LNCaP clone FGC (cell line): ENCODE measurements at places on chromosomes 12 and 14.

- DNase-seq: no peak
These were observed 105.8 kb downstream of the BMP4 start for GRCh38 chr14:53850714-53851296.

DNA sequence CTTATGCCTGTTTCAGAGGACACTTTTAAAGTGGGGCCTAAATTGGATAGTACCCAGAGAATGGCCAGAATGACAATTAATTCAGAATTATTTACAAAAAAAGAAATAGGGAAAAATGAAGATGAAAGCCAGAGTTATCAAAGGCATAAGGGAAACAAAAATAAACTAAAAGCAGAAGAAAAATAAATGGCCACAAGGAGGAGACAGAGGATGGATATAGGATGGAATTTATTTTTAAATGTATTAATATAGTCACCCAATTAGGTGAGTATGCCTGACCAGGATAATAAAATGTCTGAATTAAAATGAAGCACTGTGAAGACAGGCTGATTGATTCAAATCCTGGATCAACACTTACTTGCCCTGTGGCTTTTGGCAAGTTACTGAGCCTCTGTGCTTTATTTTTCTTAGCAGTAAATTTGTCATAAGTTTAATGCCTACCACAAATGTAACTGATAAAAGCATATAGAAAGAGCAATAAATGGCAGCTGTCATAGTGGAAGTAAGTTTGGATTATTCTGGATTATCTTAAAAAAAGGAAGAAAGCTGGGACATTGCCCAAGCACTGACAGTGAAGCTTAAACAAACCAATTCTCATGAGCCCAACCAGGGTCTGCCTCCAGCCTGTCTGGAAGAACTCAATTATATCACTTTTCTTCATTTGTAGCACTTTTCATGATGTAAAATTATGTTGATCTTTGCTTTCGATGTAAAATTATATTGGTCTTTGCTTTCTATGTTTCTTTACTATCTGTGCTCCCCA is 3.5 kb downstream of the CLEC9A start:
- DNase-seq: no peak

DNA sequence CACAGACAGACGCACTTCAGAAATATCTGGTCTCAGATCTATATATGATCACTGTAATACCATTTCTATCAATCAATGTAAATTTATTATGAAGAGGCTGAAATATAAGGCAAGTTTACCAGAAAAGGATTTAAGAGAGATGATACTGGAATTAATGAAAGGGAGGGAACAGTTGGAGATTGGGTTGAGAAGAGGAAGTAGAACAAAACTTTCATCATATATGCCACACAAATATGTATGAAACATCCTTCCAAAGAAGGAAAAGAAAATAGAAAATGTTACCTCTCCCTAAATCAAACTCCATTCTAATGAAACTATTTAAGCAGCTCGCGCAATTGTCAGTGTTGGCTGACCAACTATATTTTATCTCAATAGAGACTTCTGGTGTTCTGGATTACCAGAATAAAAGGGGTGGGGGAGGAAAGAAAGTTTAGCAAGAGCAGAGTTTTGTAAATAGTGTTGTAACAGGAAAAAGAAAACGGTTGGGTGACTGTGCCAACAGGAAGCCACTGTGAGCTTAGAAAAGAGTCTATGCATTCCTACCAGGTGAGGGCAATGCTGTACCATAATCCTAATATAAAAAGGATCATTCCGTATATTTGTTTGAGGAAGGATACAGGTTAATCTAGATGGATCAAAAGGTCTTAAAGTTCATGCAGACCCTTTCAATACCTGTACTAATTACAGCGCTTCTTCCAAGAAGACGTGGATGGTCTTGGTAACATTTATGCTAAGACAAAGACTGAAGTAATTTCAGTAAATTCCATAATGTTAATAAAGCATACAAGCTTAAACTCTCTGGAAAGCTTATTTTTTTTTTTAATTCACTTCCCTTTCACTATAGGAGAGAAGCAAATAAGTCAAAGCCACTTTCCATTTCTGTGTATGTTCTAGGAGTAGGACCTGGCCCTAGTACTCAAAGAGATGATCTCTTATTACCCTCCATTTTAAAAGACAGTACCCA is 14.5 kb upstream of the LLPH start:
- peak; percentile 66 for DNase-seq

DNA sequence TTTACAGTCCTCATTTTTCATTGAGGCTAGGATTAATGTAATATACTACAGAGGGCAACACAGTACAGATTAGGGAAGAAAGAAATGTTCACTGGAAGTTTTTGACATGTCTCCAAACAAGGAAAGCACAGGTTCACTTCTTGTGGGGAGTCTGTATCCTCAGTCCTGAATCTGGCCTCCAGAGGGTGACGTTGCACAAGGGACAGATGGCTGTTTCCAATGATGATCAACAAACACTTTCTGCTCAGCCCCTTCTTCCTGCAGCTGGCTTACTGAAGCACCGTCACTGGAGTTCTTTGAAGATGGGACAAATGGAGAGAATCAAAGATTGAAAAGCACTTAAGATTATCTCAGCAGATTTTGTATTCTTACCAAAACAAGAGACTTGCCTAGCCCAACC is 123.3 kb upstream of the OR4E1 start:
- no peak for DNase-seq

DNA sequence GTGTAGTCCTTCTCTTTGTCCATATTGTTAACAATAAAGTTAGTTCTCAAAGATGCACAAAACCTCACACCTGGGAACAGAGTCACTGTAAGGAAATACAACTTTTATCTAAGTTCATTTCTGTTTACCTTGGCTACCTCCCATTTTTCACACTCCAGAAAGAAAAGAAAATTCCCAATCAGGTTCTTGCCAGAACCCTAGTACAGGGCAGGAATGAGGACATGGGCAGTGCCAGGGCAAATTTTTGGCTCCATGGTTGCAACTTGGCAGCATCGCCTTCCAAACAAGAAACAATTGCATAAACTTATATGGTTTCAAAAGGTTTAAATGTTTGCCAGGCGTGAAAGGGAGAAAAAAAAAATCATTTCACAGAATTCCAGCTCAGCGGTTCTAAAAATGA is 296.3 kb upstream of the PRKD1 start:
- peak; percentile 97 for DNase-seq

DNA sequence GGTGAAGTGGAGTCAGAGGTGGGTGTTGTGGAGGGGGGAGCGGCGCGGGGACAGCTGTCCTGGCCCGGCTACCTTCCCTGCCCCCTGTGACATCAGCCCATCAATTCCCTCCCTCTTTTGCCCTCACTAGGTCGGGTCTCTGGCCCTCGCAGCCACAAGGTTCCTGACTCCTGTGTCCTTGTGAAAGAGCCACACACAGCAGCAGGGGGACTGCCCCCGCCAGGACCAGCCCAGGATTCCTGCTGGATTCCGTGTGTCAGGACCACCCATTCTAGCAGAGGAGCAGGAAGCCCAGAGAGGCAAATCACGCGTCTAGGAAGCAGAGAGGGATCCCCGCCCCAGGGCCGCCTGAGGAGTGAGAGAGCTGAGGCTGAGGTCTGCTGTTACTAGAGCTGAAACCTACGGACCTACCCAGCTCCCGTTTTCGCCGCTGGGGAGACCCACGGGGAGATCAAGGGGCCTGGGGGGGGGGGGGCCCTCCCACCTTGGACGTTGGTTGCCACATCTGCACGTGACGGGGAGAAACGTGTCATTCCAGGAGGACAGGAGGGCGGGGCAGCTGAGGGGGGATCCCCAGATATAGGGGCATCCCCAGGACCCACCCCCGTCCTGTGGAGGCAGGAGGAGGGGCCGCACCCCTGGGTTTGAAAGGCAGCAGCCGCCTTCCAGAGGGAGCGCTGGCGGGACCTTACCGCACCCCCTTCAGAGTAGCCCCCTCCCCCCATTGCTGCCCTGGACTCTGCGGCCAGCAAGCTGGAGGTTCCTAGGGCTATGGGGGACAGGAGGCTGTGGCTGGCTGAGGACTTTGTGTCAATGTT is 12.5 kb upstream of the INF2 start:
- no peak for DNase-seq

DNA sequence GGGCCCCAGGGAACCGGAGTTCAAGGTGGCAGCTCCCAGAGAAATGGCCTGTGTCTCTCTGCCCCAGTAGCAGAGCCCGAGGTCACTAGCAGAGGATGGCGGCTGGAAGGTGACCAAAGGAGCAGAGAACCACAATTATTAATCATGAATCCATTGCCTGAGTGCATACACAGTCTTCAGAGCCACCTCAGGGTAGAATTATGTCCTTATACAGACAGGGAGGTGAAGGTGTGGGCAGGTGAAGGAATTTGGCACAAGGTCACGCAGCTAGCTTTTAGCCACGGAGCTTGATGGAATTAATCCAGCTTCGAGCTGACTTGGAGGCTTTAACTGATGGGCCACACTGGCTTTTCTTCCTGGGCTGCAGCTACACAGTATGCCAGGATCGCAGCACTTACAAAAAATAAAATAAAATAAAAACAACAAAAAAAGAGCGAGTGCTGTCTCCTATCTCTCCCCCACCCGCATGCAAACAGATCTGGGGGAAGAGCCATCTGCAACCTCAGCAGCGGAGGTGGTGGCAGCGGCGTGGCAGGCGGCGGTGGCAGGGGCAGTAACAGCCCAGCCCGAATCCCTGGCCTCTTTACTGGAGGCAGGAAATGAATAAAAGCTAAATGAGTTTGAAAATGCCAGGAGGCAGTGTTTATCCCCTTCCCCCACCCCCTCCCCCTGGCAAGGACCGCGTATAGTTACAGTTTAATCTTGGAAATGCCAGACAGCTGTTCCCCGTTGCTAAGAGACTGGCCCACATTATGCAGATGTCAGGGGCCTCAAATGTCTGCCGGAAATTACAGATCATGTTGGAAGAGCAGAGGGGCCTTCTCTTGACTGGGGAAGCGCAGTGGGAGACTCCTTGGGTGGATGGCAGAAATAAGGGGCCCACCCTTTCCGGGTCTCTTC is 93.5 kb downstream of the LRRC74A start:
- DNase-seq: peak; percentile 50
